ENCODE measurements at places on chromosomes 2 and 18.
A peak's percentile ranks its signal among the peaks of the same experiment; 100 is the strongest.

- DNase-seq = no peak
Observed at GRCh38 chr2:231929961-231930592, 3.9 kb upstream of the NPPC start.

- no peak for DNase-seq
Observed at GRCh38 chr2:52386433-52387030, 1354.6 kb upstream of the NRXN1 start.

DNA sequence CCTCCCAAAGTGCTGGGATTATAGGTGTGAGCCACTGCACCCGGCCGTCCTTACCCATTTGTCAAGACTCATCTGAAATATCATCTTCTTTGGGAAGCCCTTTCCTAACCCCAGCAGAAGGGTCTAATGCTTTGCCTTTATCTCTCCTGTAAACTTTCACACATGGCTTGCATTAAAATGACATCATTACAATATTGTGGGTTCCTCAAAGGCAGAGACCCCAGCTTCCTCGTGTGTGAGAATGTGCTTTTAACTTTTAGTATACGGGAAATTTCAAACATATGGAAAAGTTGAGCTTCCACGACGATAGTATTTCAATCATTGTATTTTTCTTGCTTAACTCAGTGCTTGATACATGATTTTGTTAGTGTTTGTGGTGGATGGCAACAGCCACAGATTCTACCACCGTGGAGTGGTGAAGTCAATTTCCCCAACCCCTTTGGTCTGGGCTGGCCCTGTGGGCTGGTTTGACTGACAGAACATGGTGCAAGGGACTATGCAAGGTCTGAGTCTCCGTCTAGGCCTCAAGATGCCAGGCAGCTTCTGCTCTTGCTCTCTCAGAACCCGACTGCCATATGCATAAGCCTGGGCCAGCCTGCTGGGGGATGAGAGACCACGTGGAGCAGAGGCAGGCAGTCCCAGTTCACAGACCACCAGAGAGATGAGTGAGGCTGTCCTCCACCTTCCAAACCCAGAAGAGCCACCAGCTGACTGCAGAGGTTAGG, 39.9 kb downstream of the NGEF start:
- DNase-seq = no peak

DNA sequence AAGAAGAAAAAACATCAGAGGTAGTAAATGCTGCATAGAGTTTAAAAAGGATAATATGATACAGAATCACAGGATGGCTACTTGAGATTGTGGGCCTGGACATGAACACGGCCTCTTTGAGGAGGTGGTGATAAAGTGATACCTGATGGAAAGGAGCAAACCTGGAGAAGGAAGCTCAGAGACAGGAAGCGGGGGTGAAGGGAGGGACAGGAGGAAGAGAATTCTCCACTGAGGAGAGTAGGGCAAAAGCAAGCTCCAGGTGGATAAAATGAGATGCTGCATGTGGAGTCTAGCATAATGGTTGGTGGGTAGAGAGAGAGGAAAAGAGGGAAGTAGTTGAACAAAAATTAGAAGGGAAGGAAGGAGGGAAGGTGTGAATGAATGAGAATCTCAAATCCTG, 77.0 kb upstream of the GALNT3 start:
- no peak for DNase-seq

DNA sequence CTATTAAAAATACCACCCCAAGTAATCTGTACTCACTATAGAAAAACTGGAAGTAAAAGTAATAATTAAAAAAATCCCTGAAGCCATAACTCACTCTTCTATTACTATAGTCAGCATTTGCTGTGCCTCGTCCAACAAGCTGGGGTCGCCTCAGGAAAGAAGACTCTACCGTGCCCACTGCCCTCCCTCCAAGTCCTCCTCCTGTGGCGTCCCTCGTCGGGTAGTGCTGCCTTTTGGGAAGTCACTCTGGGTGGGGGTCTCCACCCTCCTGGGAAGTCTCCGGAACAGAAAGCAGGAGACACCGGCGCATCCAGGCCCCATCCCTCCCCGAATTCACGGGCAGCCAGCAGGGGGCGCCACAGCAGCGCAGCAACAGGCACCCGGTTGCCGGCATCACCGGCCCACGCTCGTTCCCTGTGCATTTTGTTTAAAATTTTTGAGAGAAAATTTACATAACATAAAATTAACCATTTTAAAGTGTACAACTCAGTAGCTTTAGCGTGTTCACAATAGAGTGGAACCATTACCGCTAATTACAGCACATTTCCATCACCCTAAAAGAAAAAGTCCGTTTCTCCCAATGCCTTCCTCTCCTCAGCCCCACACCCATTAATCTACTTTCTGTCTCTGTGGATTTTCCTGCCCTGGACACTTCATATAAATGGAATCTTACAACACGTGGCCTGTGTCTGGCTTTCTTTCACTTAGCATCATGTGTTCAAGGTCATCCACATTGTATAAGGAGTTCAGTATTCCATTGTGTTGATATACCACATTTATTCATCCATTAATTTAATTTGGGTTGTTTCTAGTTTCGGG, 62.2 kb downstream of the ADNP2 start:
- peak; percentile 11 for DNase-seq

DNA sequence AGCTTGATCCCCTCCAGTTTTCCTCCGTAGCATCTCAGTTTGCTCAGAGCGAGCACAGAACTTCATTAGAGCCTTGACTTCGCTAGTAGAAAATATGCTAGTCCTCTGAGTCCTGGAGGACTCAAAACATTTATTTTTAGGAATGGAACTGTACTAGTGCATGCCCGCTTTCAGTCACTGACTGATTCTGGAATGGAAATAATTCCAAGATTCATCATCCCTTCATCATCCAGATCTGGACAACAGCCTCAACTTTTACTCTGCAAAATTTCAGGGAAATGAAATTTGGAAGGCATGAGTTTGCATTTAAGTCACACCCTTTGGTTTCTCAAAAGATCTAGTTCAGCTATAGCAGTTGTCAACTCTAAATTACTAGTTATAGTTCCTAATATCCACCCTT, 304.6 kb downstream of the XIRP2 start:
- no peak for DNase-seq

GRCh38 chr2:117065912-117066311, 748.6 kb upstream of the DDX18 start:
- DNase-seq = no peak

DNA sequence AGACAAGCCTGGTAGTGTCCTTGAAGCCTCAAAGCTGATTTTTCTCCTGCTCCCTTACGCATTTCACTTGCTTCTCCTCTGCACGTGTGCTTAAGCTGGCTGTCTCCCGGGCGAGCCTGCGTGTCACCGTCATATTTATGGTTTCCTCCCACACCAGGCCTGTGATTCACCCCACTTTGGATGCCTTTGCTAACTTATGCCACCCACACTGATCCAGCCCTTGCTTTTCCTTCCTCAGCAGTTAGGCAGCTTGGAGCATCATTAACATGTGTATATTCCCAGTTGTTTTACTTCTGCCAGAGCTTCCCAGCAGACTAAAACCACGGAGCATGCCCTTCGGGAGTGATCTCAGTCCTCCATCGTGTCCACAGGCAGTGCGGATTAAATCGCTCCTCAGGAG, 2.2 kb downstream of the ST3GAL5 start:
- no peak for DNase-seq

DNA sequence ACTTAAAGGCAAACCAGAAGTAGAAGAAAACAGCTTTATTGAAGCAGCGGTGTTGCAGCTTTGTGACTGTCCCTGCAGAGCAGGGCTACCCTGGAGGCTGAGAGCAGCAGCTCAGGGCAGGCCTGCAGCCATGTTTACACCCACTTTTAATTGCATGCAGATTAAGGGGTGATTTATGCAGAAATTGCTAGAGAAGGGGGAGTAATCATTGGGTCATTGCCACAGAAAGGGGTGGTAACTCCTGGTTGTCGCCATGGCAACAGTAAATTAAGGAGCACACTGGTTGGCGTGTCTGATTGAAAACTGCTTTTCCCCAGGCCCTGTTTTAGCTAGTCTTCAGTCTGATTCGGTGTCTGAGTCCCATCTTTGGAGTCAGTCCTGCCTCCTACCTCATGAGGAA, 195.4 kb upstream of the HDAC4 start:
- no peak for DNase-seq

DNA sequence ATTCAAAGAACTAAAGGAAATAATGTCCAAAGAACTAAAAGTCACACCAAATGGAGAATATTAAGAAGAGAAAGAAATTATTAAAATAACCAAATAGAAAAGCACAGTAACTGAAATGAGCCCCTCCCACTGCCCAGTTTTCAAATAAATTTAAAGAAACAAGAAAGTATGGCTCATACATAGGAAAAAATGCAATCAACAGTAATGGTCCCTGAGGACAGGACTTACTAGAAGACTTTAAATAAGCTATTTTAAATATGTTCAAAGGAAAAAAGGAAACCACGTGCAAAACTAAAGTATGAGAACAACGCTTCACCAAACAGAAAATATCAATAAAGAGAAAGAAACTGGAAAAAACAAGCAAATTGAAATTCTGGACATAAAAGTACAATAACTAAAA, 58.9 kb downstream of the TMEM131 start:
- DNase-seq = no peak

GRCh38 chr18:6901286-6901926, 171.9 kb downstream of the ARHGAP28 start:
- no peak for DNase-seq

- no peak for DNase-seq
Observed at GRCh38 chr2:65706411-65706810, 274.0 kb upstream of the SPRED2 start.

DNA sequence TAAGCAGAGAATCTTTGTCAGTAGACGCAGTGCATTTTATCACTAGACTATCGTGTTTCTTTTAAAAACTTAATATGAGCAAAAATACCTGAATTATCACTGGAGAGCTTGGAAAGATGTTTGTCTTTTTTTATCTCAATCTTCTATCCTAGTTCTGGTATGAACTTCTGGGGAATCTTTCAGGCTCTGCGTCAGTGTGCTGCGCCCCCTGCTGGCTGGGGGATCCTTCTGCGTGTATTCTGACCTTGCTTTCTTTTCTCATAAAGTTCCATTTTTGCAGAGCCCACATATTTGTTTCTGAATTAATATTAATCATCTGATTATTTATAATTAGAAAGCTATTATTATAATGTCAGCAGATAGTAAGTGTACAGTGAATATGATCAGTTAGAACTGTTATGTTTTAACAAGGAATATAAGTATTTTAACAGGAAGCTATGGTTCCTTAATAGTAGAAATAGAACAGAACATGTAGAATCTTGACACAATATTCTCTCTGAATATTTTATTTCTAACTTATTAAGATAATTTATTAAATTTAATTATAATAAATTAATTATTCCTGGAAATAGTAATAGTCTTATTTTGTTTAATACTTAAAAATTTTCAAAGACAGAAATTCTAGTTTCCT, 945.0 kb upstream of the CRIM1 start:
- no peak for DNase-seq

GRCh38 chr2:63628403-63628942, 39.7 kb downstream of the MDH1 start:
- DNase-seq = no peak

DNA sequence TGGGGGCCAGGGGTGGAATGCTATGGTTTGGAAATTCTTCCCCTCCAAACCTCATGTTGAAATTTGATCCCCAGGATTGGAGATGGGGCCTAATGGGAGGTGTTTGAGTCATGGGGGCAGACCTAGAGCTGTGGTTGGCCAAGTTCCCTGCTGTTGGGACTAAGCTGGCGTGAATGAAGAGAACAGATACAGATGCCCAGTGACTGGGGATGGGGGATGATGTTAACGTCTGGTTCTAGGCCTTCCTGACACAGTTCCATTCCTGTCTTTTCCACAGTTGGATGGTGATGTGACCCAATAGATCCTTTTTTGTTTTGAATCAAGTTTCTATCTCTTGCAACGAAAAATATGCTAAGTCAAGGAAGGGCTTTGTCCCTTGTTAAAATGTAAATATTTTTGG, 23.7 kb downstream of the KLHL23 start:
- DNase-seq = no peak

GRCh38 chr18:27378431-27379095, 193.5 kb upstream of the CHST9 start:
- DNase-seq = no peak

- DNase-seq = no peak
Observed at GRCh38 chr2:20933714-20934113, 110.2 kb downstream of the APOB start.

GRCh38 chr2:74834792-74835755, 1.1 kb downstream of the HK2 start:
- peak; percentile 47 for DNase-seq

- no peak for DNase-seq
Observed at GRCh38 chr2:222257645-222258044, 41.2 kb downstream of the PAX3 start.

DNA sequence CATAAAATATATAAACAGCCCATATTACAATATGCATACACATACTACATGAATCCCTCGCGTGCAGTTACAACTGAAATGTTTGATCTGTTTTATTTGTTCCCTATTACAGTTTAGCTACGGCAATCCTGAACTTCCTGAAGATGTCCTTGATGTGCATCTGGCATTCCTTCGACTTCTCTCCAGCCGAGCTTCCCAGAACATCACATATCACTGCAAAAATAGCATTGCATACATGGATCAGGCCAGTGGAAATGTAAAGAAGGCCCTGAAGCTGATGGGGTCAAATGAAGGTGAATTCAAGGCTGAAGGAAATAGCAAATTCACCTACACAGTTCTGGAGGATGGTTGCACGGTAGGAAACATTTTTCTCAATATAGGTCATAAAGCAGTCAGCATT, 36.4 kb downstream of the COL3A1 start:
- DNase-seq = no peak

- no peak for DNase-seq
Observed at GRCh38 chr2:184689638-184690037, 91.3 kb downstream of the ZNF804A start.

- no peak for DNase-seq
Observed at GRCh38 chr2:239626961-239627592, 226.3 kb upstream of the HDAC4 start.

GRCh38 chr2:51027442-51027841, 4.5 kb downstream of the NRXN1 start:
- DNase-seq = no peak

DNA sequence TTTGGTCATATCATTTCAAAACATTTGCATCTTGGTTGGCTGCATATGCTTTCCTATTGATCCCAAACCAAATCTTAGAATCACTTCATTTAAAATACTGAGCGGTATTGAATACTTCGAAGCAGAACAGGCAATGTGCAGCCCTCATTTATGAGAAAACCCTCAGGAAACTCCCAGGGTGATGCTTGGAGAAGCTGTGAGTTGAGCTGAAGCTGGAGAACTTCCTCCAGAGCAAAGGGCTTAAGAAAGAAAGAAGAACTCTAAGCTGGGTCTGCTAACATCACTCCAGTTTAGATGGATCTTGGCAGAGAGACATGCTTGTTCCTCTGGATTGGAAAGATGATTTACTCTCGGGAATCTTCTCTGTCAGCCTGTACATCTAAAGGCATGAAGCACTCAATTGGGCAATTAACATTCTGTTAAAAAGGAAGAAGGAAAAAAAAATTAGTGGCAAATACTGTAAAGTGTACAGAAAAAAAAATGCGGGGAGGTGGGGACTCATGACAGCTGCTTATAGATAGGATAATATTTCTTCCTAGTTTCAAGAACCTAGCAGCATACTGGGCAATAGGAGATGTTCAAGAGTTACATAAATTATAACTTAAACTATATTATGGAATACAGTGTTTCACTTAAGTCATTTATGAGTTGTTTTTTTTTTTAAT, 49.5 kb downstream of the ATIC start:
- no peak for DNase-seq

GRCh38 chr2:181380581-181380980, 76.6 kb upstream of the ITGA4 start:
- DNase-seq = no peak

- no peak for DNase-seq
Observed at GRCh38 chr2:143968360-143968759, 551.6 kb downstream of the ZEB2 start.
